NCI-H2227 treated with DMSO at 0.1 percent for 48 hours (cell line): ENCODE measurements at places on chromosomes 6 and 20.

DNA sequence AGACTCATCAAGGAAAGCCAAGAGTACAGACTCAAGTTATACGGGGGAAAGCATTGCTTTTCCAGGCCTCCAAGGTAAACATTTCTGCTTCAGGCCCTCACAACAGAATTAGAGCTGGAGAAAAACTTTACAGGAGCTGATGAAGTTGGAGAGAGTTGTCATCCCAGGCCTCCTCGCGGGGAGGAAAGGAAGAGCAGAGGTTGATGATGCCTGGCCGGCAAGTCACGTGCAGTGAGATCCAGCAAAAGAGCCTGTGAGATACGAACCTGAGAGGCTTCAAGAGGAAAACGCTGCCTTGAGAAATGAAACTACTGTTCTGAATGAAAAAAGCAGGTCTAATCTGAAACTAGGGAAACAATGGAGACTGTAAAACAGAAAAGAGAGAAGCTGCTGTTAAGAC lies 122.9 kb downstream of the FAM120B start:
- peak; percentile 29 for DNase-seq

GRCh38 chr20:35910254-35910653 lies 44.0 kb downstream of the SCAND1 start:
- no peak for DNase-seq

GRCh38 chr6:36413489-36414480 lies 26.3 kb upstream of the ETV7 start:
- DNase-seq = no peak

- DNase-seq = no peak
Measured at GRCh38 chr20:36333841-36334240, 27.7 kb downstream of the DLGAP4 start.

DNA sequence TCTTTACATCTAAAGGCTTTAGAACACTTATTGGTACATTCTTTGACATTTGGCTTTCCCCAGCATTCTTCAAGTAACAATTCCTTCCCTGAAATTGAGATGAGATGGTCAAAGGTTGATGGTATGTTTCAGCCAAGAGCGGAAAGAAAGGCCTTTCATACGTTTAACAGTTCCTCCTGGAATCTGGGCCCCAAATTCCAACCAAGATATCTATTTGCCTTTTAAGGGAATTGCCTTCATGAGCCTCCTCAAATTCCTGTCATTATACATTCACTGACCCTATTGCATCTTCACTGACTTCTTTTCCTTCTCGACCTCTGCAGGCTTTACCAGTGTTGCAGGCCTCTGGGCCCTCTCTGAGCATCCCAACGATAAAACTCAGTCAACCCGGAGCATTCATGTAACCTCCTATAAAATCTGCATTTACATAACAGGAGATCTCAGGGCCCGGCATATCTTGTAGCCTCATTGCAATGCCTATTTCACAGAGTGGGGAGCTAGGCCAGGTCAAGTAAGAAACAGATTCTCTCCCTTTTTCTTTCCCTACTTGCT lies 18.3 kb upstream of the WFDC9 start:
- no peak for DNase-seq

DNA sequence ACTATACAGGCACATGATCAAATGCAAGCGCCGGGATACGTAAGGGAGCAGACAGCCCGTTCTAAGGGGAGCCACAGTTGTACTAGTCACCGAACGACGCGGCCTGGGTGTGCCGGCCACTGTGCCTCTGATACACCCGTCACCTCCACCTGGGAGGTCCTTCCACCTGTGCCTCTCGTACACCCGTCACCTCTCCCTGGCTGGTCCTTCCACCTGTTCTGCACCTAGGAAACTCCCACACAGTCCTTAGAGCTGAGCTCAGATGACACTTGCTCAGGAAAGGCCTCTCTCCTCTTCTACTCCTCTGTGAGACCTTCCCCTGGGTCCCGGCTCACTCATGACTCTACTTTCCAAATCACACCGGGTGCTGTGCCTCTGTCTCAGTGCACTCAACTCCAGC lies 245.0 kb downstream of the TTLL2 start:
- DNase-seq = no peak

- no peak for DNase-seq
Measured at GRCh38 chr20:52405417-52405816, 213.8 kb upstream of the ZFP64 start.

GRCh38 chr6:41747256-41748101 lies at the start of gene PGC:
PGC (minus strand) TSS chr6:41747397; CDS start chr6:41747334, 63 bp downstream.
- DNase-seq = no peak

DNA sequence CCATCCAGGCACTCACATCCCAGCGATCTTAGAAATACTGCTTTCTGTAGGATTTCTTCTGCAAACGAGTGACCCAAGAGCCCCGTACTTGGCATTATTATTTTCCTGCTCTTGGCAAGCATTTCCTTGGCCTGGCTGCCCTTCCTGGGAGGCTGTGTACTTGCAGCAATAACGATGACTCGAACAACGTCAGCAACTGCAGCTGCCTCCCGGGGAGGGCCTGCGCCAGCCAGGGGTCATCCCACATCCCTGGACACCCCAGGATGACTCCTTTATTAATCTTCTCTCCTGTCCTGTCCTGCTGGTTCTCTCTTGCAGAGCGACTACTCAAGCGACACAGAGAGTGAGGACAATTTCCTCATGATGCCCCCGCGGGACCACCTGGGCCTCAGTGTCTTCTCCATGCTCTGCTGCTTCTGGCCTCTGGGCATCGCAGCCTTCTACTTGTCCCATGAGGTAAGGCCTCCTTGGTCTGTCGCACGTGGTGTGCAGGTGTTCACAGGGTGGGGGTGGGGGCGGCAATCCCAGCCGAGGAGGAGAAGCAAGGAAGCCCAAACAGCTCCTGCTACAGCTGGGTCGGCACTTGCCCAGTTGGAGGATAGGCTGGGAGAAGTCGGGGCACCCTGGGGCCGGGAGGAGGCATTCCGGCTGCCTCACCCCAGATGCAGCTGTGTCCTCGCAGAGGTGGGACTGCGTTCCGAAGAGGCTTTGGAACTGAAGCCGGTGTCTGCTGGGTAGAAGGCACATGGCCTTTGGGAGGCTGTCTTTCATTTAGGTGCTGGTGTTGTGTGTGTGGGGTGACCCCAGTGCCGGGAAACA lies 115.3 kb downstream of the SYNDIG1 start:
- DNase-seq = no peak

- DNase-seq = no peak
Measured at GRCh38 chr6:38509713-38510112, 130.0 kb downstream of the BTBD9 start.

DNA sequence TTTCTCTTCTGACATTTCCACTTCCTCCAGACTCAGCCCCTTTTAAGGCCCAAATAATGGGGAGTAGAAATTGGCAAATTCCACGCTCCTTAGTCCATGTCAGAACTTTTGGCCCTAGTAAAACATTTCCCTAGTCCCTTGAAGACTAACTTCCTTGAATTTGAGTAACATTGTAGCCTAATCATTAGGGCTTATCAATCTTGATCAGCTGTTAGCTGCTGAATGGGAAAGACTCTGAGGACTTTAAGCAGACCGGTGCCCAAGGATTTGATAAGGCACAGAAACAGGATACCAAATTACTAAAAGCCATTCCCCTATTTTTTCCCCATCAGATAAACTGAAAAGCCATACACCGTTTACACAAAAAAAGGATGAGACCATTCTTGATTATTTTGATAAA lies 37.0 kb upstream of the ECI2 start:
- no peak for DNase-seq

- no peak for DNase-seq
Measured at GRCh38 chr6:2917801-2918445, 14.8 kb upstream of the SERPINB9 start.

- no peak for DNase-seq
Measured at GRCh38 chr20:19976595-19977372, 40.4 kb upstream of the NAA20 start.

GRCh38 chr6:167495506-167496401 lies 170.9 kb downstream of the TTLL2 start:
- DNase-seq = no peak

- DNase-seq = no peak
Measured at GRCh38 chr6:2197984-2198383, 47.4 kb downstream of the GMDS start.

DNA sequence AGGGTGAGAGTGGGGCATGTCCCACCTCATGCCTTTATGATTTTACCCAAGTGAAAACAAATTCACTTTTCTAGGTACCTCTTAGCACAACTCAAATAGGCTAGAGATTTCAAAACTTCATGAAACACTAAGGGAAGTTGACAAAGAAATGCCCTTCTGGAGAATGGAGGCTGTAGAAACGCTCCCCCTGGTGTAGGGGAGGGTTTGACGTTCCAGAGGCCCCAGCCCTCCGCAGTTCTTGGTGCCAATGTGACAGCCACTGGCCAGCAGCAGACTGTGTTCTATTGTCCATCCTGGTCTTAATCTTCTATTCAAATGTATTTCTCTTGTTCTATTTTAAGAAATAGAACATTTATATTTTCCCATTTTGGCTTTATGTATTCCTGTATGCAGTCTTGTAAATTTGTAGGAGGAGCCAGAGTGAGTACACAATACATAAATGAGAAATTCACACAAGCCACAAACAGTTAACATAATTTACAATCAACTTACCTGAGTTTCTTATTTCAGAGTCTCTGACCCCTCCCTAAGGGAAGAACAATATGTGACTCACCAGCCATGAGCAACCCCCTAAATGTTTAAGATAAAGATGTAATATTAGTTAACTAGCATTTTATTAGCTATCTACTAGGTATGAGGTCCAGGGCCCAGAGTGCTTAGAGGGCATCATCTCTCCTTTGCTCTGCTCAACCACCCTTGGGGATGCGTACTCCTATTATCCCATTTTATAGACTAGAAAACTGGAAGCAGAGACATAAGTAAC lies 8.8 kb upstream of the MUC21 start:
- DNase-seq = no peak

- DNase-seq = peak; percentile 7
Measured at GRCh38 chr6:23137611-23138010, 568.2 kb downstream of the HDGFL1 start.

- no peak for DNase-seq
Measured at GRCh38 chr6:41325446-41326066, 9.9 kb upstream of the NCR2 start.

DNA sequence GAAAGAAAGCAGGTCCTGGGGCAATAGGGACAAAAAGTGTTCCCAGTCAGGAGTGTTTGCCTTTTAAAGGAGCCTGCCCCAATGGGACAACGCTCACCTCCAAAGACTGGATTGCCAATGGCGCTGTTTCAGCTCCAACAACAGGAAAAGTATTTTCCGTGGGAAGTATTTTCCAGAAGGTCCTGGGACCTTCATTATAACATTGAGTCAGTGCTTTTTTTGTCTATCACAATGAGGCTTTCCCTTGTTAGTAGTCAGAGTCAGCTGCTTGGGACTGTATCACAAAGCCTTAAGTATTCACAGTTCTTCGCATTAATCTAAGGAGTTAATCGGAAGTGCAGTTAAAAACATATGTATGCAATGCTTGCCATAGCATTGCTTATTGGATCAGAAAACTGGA lies 17.3 kb downstream of the TRAF3IP2 start:
- DNase-seq = no peak

DNA sequence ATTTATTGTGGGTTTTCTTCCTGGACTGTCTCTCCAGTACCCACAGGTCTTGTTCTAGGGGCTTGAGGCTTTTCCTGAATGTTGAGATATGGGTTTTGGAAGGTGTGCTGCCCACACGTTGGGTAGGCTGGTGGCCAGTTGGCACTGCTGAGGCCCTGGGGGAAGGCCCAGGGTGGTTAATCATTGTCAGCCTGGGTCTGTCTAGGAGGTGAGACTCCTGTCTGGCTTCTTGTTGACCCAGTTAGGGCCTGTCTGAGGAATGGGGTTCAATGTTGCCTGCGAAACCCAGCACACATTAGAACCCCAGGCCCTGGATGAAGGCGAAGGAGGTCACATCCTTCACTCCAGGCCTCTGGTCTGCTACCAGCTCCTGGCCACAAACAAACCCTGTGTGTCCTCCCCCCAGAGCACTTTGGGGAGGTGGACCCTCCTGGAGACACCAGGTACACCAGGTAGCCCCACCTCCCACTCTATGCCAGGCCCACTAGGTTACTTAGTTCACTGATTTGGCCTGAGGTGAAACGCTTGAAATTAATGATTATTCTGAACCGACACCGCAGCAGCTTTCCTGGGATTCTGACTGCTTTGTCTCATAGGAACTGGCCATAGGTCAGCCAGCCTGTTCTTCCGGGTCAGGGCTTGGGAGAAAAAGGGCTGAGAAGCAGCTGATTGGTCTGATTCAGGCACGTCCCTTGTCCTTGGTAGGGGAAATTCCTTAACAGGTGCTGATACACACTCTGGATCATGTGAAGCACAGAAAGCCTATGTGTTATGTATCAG lies 15.2 kb downstream of the DNMT3B start:
- no peak for DNase-seq

DNA sequence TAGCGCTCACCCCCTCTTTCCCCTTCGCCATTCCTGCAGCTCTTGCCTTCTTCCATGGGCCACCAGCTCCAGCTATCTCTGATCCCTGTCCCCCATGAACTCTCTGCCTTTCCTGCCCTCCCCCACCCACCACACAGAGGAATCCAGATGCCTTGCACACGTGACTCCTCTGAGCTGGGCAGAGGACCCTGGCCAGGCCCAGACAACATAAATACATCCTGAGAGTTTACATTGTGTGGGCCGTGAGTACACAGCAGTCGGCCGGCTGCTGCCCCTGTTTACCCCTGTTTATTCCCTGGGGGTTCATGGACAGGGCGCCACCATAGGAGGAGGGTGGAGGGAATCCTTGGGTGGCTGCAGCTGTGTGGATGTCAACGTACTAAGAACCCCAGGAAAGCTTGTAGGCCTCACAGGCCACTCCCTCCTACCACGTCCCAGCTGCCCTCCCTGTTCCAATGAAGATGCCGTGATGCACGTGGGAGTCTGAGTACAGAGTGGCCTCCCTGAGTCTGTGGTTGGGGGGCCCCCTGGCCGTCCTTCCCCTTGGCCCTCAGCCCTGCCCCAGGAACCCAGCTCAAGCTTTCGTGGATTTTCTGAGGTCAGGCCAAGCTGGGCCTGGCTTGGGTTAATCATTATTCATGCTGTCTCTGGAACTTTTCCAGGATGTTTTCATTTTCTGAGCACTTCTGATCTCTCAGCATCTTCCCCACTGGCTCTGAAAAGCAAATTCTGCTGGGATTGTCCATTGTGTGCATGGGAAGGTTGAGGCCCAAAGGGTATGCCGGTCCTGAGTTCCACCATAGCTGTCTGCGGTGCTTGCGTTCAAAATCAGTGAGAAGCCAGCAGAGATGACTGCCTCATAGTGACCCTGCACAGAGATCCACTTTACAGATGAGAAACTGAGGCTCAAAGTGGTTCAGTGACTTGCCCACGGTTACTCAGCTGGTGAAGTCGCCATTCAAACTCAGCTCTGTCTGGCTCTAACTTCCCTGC lies 136.3 kb downstream of the MRPL14 start:
- no peak for DNase-seq
